ENCODE measurements at places on chromosomes 12 and 14. TPM values are rescaled to one million over a fixed set of nuclear protein-coding genes. Genes with fewer than 3 reads are reported as not detected.

Gene SDR9C7
- total RNA-seq: not detected

Gene GARIN6
- total RNA-seq: not detected

Gene LRP1-AS
- total RNA-seq: not detected

Gene DTD2
- total RNA-seq: 16.5 TPM

Gene GPRC5D
- not detected for total RNA-seq

Measured in Caco-2 (cell line).